ENCODE measurements at places on chromosomes 1 and 21.

- no peak for DNase-seq
Measured at GRCh38 chr1:246012341-246012740, 494.7 kb downstream of the SMYD3 start.

DNA sequence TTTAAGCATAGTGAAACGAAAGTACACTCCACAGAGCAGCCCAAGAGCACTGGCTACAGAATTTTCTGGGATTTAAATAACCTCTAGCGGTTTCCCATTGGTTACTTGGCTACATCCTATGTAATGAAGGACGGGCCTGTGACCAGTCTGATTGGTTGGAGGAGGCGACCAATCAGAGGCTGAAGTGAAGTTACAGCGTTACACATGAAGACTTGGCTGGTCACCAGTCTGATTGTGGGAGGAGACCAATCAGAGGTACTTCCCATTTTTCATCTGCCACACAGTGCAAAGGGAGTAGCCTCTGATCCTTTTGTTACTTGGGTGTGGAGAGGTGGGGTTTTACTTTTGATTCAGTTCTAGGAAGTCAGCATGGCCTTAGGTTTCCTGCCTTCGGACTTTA is 142.7 kb upstream of the SERTAD4 start:
- no peak for DNase-seq

DNA sequence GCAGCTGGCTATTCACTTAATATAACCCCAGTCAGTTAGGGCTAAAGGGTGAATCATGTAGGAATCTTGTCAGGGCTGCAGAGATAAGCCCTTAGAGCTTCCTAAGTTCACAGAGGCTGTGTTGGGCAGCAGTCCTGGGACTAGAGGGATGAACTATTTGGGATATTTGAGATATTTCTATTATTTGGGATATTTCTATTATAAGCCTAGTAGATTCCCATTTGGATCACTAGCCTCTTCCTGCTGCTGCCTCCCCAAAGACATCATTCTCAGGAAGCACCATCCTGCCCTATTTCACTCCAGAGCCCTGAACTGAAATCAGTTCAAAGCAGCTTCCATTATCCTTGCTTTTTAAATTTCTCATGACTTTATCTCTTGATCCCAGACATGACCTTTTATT is 501.3 kb downstream of the NUF2 start:
- no peak for DNase-seq

- DNase-seq, result no peak
Measured at GRCh38 chr1:221100611-221101010, 221.4 kb downstream of the HLX start.

- no peak for DNase-seq
Measured at GRCh38 chr1:19563324-19564097, 78.2 kb upstream of the CAPZB start.

GRCh38 chr1:235998812-235999211 is 66.1 kb downstream of the NID1 start:
- DNase-seq, result peak; percentile 11

GRCh38 chr1:58584082-58584895 is 7.2 kb upstream of the TACSTD2 start:
- no peak for DNase-seq

DNA sequence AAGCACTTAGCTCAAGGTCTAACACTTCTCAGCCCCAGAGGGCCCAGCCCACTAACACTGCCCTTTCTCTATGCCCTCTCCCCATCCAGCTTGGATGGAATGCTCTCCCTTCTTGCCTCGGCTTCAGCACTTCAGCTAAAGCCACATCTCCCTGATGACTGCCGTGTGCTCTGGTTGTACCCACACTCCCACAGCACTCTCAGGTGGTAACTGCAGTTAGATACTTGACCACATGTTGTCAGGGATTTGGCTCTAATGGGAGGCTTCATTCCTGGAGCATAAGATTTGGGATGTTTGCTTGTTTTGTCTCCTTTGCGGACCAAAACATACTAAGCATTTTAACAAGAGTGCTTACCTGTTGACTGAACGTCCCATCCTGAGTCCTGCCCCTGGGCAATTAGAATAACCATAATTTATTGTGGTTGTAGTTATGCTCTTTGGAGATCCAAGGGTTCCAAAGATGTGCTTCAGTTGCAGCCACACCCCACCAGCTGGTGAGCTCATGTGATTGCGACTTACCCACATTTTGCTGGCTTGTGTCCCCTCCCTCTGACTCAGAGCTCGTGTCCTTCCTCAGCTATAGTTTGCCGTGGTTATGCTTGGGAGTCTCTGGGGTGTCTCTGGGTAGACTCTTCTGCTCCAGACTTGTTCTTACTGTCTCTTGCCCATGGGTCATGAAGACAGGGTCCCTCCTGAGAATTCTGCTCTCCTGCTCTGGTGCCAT is 7.7 kb upstream of the SLC26A9 start:
- DNase-seq, result no peak

GRCh38 chr1:177275736-177276135 is 105.0 kb downstream of the BRINP2 start:
- DNase-seq, result no peak
